ENCODE measurements at places on chromosomes 13 and 19.
A peak's percentile ranks its signal among the peaks of the same experiment; 100 is the strongest.

DNA sequence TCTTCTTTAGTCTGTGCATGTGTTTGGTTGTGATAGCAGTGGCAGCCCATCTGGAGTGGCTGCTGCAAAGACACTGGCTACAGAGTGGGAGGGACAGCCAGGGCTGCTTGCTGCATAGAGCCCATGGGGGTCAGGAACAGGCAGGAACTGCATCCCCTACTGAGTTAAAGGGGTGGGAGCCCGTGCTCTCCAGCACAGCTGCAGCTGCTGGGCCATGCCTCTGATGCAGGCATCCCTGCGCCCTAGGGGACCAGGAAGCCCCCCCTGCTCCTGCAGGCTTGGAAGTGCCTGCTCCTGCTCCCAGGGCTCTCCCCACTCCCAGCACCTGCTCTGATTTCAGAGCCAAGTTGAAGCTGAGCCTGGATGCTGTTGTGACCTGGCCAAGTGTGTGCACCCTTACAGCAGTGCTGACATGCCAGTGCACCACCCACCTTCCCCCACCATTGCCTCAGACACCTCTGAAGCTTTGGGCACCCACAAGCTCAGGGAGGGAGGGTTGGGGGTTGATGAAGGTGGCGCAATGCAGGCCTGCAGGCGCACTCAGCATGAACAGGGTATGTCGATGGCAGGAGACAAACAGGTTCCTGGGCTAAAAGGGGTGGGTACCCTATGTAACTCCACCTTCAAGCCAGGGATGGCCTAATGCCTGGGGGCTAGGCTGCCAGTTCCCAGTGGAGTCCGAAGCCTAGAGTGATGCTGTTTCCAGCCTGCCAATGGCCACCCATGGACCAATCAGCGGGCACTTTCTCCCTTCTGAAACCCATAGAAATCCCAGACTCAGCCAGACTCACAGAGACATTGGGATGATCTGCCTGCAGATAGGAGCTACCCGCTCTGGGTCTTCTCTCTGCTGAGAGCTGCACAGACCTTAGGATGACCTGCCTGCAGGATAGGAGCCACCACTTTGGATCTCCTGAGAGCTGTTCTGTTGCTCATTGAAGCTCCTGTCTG lies 919.9 kb upstream of the MIR17HG start:
- no peak for DNase-seq

GRCh38 chr13:46613409-46614049 lies 60.6 kb downstream of the LRCH1 start:
- DNase-seq, result no peak

DNA sequence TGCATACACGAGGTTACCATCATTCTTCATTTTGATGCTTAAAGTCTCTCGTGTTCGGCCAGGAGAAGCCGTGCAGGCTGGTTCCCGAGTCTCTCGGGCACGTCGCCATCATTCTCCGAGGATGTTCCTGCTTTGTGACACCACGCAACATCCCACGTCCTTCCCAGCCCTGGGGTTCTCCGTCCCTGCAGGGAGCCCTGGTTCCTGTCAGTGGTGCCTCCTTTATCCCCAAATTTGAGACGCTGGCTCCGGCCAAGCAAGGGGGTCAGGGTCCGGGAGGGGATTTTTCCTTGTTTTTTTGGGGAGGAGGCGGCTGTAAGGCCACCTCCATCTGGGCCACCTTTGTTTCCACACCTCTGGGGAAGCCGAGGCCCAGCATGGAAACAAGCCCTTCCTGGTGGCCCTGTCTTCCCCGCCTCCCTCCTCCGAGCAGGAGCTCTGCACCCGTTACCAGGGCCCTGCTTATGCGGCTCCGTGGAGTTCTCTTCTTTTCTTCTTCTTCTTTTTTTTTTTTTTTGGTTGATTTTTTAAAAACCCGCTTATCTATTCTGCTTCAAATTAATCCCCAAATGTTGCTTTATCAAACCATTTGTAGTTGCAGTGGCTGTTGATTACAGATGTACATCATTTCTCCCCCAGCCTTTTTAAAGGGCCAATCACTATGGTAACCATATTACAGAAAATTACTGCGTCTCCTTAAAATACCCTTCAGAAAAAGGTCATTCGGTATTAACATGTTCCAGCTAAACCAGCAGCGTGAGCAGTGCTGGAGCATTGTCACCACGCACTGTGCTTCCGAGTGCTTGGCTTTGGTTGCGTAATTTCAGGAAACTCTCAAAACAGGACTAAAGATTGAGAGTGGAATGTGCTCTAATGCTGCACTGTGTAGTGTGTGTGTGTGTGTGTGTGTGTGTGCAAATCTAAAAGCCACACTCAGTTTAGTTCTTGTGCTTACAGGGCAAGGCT lies 50.4 kb downstream of the TEX29 start:
- DNase-seq, result no peak

DNA sequence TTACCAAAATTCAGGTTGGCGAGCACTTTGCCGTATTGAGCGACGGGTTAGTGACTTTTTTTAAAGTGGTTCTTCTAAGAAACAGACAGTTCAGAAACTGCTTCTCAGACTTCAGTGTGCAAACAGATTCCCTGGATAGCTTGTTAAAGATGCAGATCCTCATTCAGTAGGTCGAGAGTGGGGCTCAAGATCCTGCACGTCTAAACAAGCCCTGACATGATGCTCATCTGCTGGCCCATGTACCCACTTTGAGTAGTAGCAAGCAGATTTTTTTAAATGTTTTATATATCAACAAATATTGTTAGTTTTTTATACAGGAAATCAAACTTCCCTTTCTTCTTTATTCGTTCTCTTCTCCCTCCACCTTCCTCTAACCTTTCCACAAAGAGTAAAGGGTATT lies 7.3 kb downstream of the METTL21C start:
- no peak for DNase-seq

GRCh38 chr13:55159765-55160164 lies 1981.0 kb upstream of the PRR20A start:
- DNase-seq, result no peak

DNA sequence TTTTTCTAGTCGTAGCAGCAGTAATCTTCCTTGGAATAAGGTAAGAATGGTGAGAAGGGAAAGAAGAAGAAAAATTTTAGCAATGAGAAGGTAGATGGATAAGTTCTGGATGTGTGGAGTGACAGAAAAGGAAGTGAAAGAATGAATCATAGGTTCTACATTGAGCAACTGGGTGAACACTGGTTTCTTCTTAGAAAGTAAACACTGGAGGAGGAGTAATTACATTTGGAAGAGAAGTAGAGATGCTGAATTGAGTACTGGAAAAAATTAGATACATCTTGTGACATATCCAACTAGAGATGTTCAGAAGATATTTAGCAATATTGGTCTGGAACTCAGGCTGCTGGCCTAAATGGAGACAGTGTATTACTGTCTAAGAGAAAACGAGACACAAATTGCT lies 148.5 kb downstream of the GPC5 start:
- peak; percentile 98 for DNase-seq

DNA sequence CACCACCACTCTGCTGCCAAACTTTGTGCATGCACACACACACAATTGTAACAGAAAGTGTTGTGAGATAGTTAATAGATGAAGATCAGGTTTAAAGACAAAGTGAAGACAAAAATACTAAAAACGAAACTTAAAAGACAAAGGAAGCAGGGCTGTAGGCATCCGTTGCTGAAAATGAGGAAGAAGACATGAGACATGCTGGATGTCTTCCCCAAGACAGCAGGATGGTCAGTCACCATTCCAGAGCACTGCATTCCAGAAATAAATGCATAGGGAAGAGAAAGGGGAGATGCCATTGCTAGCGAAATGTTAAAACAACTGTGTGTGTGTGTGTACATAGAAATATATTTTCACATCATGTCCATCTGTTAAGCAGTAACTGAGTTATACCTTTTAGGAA lies 520.1 kb downstream of the SUCLA2 start:
- DNase-seq, result peak; percentile 39

DNA sequence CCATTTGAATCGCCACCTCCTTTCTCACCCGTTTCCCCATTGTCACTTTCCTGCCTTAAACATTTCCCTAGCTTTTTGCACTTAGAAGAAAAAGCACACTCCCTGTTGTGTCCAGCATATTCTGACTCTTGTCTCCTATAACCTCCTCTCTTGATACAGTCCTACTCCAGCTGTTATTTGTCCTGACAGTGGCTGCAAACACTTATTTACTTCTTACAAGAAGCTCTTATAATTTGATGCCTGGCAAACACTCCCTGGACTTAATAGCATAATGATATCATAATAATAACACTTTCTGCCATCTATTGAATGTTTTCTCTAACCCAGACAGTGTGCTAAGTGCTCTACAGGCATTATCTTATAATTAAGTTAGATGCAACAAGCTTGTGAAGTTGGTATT lies 76.6 kb downstream of the DGKH start:
- no peak for DNase-seq

- DNase-seq, result no peak
These were observed 23.3 kb downstream of the RFX1 start for GRCh38 chr19:13982773-13983172.

DNA sequence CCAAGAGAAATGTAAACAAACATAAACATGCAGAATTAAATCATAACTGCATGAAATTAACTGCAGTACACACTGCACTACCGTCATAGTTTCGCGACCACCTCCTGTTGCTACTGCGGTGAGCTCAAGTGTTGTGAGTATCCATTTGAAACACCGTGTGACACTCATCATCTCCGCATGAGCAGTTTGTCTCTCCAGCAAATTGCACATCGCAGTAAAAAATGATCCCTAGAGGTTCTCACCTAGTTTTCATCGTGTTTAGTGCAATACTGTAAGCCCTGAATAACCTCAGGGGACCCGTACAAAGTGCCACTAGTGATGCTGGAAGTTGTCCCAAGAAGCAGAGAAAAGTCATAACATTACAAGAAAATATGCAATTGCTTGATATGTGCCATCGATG lies 147.7 kb downstream of the DPF1 start:
- no peak for DNase-seq

GRCh38 chr19:6577476-6578125 lies 13.3 kb downstream of the CD70 start:
- peak; percentile 92 for DNase-seq

DNA sequence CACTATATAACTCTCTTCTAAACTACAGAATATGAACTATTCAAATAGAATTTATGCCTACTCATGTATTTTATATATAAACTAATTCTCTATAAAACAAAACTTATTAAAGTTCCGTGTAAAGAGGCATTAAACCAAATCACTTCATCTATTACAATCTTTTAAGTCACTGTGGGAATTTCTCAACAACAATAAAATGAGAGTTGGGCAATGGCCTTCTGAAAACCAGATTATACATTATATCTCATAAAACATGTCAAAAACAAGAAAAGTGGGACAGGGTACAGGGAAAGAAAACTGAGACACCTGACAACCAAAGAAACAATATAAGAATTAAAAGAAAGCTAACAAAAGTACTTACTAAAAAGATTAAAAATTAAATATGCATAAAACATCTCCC lies 145.2 kb downstream of the DIAPH3 start:
- no peak for DNase-seq

DNA sequence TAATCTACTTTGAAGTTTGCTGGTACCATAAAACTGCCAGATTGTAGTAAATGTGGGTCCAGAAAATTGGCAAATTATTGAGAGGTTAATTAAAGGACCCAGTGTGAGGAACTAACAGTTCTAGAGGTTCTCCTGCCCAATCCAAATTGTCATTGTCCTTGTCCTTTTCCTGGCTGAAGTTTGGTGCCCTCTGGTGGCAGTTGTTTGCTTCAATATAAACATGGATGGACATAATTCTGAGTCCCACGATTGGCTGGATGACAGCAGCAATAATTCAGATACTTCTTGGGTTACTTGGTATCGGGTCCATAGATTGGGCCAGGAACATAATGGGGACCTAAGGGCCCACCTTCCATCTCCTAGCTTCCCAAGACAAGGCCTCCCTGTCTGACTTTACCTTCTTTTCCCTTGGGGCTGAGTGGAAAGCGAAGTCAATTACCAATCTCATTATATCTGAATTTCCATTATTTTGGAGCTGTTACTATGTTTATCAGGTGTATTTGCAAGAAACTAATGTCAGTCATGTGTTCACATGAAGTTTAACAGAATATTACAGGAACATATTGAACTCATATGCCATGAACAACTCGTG lies 33.8 kb upstream of the GARRE1 start:
- DNase-seq, result no peak

DNA sequence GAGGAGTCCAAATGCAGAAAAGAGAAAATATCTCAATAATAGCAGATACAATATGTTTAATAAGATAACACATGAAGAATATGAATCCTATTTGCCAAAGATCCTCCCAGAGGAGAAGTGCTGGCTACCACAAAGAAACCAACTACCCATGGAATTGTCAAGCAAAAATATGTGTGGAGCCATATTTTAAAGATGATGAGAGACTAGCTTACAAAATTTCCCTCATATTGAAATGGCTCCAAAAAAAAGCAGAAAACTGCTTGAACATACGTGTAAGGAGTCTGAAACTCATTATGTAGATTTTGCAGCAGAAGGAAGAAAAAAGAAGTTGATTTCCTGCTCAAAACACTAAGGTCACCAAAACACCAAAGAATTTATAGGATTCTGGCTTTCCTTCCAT lies 94.2 kb downstream of the USP12 start:
- DNase-seq, result no peak

DNA sequence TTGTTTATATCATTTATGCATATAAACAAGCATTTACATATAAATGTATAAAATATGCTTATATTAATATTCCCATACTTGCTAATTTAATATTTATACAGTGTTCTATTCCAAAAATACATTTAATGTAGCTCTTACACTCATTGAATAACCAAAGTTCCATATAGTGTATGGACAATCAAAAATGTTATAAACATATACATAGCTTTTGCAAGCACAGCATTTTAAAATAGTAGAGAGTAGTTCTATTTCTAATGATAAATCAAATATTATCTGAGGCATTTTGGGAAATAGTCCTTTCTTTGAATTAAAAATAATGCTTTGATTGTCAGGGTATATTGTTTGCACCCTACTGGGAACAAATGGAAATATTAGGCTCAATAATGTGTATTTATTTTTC lies 22.5 kb upstream of the COG6 start:
- no peak for DNase-seq

Measured in SIG-M5 (cell line).